H54 (cell line): ENCODE measurements at places on chromosomes 3 and 15.
A peak's percentile ranks its signal among the peaks of the same experiment; 100 is the strongest.

- no peak for DNase-seq
Observed at GRCh38 chr3:122964811-122965210, 62.8 kb downstream of the SEMA5B start.

DNA sequence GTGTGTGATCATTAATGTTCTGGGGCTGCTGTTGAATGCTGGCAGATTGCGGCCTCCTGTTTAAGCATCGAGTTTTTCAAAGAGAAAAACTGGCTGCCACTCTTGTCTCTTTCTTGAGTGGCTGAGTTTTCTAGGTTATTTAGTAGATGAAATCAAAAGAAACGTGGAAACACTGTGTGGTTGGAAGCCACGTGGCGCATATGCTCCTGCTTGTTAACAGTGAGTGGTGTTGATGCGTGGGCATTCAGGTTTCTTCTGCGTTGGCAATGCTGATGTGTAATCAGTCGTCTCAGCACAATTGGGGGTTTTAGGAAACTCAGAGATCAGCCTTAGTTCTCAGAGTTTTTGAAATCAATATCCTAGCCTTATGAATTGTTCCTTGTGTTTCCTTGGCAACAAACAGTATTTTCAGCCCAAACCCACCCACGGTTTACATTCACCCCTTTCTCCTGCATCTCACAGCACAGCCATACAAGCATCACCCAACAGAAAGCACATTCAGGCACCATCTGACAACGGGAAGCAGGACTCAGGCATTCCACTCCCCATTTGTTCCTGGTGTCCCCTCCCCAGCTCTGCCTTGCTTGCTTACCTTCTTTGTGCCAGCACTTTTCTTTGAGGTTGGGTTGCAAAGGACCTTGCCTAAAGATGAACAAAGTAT, 74.7 kb downstream of the SEC22A start:
- no peak for DNase-seq

- DNase-seq, result no peak
Observed at GRCh38 chr3:42057561-42058211, 33.5 kb upstream of the TRAK1 start.

DNA sequence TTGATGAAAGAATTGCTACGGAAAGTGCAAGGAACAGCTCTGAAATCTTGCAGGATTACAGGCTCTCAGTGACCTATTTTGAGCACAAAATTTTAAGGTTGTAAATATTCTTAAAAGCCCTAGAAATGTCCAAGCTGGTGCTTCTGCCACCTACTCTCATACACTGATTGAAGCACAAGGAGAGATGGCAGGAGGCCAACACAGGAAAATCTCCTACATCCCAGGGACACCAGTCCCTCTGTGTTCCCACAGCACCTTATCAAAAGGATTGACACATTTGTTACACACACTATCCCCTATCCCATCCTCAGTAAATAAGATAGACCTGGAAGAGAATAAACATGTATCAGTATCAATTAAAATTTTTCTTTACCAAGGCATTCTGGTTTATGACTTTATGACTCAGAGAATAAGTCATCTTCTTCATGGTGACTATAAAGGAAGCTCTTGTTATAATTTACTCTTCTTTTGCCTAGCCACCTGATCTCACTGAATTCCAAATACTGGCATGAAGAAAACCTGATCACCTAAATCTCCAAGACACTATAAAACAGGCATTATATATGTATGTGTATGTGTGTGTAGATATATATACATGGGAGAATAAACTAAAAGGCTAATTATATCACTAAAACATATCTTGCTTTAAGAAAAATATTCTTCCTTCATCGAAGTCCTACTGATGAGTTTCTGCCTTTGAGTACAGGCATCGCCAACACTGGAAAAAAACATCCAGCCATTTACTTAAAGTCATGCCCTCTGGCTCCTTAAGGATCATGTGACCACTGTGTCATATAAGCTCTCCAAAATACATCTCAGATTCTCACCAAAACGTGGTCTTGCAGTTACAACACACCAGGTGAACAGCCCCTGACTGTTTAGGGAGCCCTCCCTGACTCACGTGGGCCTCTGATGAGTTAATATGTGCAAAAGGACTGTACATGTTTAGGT, 208.1 kb upstream of the NR2F2 start:
- no peak for DNase-seq

- no peak for DNase-seq
Observed at GRCh38 chr15:52010633-52011595, 8.1 kb upstream of the MAPK6 start.

- DNase-seq, result peak; percentile 89
Observed at GRCh38 chr3:9715764-9716437, 12.3 kb downstream of the CPNE9 start.

- no peak for DNase-seq
Observed at GRCh38 chr3:42749025-42749752, 23.9 kb downstream of the CCDC13 start.

GRCh38 chr3:18778598-18778997, 353.5 kb upstream of the SATB1 start:
- DNase-seq, result no peak

- no peak for DNase-seq
Observed at GRCh38 chr3:13544951-13545651, 3.8 kb upstream of the FBLN2 start.

GRCh38 chr3:106552351-106553043, 683.7 kb upstream of the CBLB start:
- no peak for DNase-seq

- DNase-seq, result no peak
Observed at GRCh38 chr15:45185903-45186770, 1.6 kb downstream of the SHF start.

GRCh38 chr3:174820885-174821284, 38.2 kb upstream of the NAALADL2 start:
- DNase-seq, result no peak

GRCh38 chr3:184505076-184505878, 56.3 kb upstream of the EPHB3 start:
- DNase-seq, result no peak

DNA sequence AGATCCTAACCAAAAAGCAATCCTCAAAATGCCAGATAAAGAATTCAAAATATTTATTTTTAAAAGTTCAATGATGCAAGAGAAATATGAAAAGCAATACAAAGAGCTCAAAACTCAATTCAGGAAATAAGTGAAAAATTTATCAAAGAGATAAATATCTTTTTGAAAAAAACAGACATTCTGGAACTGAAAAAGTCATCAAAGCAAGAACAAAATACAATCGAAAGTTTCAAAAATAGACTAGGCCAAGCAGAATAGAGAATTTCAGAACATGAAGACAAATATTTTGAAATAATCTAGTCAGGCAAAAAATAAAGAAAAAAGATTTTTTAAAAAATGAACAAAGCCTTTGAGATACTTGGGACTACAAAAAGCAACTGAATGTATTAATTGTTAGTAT, 83.4 kb upstream of the STT3B start:
- DNase-seq, result no peak

- DNase-seq, result no peak
Observed at GRCh38 chr15:100929641-100930042, 10.5 kb downstream of the LRRK1 start.

DNA sequence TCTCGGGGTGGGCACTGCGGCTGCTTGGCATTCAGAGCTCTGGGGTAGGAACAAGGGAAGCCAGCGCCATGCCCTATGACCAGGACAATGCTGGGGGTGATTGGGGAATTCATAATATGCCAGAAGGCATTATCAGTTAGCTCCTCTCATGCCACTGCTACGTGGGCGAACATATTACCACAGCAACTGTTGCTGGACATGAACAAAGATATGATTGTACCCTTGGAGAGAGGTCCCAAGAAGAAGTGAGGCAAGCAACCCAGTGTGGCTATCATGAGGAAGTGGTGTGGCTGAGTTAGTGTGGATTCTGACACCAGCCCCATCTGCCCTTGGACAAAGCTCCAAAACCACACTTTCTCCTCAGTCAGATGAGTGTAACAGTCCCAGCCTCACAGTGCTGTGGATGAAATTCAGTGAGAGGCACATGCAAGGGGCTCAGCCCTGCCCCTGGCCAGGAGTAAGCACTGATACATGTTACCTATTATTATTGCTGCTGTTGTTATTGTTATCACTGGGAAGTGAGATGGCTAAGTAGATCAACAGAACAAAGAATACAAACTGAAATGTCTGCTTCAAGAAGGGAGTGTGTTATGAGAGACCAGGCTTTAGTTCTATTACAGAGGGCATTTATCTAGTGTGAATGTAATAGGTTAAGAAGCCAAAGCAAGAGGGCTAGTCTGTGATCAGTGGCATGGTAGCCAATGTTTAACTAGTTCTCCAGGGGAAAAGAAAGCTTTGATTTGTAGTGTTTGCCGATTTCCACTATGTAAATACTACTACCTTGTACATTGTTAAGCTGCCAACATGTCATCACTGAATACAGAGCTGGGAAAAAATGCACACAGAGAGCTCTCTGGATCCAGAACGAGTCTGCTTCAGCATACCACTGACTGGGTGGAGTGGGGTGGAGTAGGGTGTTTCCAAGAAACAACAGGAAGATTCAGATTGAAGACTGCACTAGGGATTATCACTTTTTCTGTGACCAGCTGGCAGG, 222.3 kb upstream of the EIF1B start:
- DNase-seq, result no peak

GRCh38 chr3:134239538-134239937, 11.1 kb downstream of the RYK start:
- DNase-seq, result no peak

DNA sequence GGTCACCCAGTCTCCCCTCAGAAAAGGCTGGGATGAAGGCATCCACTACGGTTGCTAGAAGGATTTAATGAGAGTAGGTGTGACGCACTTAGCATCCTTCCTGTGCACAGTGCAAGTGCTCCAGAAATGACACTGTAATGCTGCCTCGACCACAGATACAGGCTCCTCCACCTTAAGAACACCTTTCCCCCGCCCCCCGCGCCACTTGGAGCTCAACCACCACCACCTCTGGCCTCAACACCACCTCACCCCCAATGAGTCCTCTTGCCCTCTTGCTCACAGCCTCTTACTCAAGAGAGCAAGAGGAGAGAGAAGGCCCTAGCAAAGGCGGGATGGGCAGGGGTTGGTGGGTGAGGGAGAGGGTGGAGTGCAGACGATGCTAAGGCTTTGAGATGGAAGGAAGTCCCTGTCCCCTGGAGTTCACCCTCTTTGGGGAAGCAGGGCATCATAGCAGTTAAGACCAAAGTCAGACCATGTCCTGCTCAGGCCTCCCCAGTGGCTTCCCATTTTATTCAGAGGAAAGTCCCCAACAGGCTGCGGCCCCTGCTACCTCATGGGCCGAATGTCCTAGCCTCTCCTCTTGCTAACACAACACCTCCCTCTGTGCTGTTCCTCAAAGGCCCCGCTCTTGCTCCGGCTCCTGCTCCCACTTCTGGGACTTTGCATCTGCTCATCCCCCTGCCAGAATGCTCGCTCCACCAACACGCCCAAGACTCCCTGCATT, 8.3 kb downstream of the STARD5 start:
- no peak for DNase-seq

GRCh38 chr15:31570591-31570990, 244.0 kb downstream of the KLF13 start:
- no peak for DNase-seq

DNA sequence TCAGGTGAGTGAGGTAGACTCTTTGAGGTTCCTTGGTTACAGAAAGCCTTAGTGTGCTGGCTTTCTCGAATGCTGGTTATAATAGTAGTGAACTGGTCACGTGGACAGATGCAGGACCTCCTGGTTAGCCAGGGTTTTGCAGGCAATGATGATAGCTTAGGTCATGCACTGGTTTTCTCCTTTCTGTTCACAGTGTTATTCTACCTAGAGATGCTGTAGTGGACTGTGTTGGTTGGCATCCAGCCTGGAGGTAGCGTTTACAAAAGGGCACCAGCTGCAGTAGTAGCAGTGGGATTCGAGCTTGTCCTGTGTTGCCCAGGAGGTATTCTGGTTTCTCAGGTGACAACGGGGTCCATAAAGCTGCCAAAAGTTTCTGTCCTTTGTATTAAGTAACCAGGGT, 27.0 kb downstream of the PCCB start:
- no peak for DNase-seq

GRCh38 chr15:88635318-88635717, 3.5 kb upstream of the ISG20 start:
- no peak for DNase-seq

DNA sequence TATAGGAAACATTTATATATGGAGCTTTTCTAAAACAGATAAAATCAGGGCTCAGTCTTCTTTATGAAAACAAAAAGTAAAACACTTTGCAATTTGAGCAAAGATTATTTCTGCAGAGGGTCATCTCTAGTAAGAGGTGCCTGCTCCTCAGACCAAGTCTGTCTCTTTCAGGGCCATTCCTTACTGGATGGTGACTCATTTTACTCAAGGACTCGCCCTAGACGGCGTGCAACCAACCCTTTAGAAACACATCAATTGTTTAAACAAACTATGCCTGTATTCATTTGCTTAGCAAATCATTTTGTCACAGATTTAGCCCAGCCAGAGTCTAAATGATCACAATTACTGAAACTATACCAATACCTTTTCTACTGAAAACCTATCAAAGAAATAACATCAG, 242.8 kb upstream of the ICE2 start:
- DNase-seq, result no peak

DNA sequence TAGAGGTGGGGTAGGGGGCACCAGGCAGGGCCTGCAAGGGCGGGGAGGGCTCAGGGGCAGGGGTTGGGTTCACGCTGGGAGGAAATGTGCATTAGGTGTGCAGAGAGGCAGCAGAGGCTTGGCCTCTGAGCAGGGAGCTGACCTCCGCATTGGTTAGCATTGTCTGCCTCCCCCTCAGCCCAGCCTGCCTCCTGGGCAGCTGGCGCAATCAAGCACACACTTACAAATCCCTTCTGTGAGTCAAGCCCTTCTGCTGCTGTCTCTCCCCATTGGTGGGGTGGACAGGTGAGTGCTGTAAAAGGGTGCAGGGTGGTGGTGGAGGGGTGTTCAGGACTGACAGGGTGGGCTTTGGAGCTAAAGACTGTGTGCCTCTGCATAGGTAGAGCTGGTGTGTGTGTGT, 9.3 kb downstream of the LOXL1 start:
- DNase-seq, result no peak

DNA sequence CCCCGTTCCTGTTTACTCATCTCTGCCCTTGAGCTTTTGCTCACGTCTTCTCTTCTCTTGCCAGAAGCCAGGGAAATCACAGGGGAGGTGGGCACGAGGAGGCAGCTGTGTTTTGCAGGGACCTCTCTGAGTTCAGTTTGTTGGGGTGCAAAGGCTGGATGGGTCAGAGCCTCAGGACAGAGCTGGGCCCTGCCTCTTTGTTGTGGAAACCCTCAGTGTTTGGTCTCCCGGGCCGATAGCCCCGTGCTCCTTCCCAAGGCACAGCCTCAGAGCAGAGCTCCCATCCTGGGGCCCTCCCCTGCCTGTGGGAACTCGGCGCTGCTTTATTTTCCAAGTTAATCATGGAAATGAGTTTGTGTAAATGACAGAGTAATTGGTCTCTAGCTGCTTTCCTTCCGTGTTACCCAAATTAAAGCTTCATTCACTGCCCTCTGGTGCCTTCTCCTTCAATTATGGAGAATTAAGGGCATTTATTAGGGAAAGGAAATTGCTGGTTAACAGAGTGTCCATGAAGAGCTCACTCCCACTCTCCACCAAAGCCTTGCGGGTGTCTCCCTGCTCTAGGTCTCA, 40.9 kb downstream of the BDH1 start:
- no peak for DNase-seq
